GM04504 (cell line): ENCODE measurements at places on chromosomes 2 and 18.

DNA sequence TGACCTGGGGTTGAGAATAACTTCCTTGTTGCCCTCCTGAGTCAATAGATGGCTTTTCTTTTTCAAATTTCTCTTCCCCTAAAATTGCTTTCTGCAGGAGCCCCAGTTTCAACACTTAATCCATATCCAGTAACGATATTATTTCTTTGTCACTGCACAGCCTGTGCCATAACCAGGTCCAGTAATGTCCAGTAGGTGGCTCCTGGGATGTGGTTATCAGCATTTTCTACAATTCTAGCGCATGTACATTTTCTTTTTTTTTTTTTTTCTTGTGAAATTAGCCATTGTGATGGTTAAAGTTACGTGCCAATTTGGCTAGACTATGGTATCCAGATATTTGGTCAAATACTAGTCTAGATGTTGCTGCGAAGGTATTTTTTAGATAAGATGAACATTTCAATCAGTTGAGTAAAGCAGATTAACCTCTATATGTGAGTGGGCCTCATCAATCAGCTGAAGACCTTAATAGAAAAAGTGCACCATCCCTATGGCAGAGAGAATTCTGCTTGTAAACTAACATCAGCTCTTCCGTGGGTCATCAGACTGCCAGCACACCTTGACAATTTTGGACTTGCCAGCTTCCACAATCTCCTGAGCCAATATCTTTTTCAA is 72.9 kb upstream of the SCG2 start:
- DNase-seq: no peak

DNA sequence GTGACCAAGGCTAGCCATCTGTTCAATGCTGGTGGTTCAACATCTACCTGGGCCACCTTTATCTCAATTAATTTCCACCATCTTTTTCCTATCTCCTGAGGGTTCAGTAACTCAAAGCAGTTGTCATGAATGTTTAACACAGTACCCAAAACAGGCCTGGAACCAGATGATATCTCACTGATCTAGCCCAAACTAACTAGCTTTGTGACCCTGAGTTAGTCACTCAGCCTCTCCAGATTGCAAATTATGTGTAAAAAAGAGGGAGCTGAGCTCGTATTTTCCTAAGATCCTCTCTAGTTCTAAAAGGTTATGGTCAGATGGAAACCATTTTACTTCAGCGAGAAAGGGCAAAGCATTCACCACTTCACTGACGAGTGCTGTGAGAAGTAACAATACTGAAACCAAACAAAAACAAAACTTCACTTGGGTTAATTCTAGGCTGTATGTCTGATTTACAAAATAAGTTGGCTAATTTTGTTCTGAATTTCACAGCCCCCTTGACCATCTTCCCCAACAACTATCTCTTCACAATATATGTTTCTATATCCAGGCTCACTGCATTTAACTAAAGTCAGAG is 14.8 kb downstream of the SPRED2 start:
- DNase-seq: no peak

- DNase-seq: peak; percentile 16
These were observed 7.2 kb downstream of the BOLL start for GRCh38 chr2:197777823-197778407.

- DNase-seq: no peak
These were observed 69.3 kb upstream of the SATB2 start for GRCh38 chr2:199527071-199527470.
